ENCODE measurements at places on chromosomes 13 and 19.
A peak's percentile ranks its signal among the peaks of the same experiment; 100 is the strongest.

GRCh38 chr13:100075700-100076587, 12.9 kb upstream of the PCCA start:
- DNase-seq = peak; percentile 67

GRCh38 chr13:23715762-23716235, 145.6 kb downstream of the TNFRSF19 start:
- no peak for DNase-seq

- peak; percentile 68 for DNase-seq
These were observed 10.4 kb downstream of the GJB2 start for GRCh38 chr13:20182231-20182846.

DNA sequence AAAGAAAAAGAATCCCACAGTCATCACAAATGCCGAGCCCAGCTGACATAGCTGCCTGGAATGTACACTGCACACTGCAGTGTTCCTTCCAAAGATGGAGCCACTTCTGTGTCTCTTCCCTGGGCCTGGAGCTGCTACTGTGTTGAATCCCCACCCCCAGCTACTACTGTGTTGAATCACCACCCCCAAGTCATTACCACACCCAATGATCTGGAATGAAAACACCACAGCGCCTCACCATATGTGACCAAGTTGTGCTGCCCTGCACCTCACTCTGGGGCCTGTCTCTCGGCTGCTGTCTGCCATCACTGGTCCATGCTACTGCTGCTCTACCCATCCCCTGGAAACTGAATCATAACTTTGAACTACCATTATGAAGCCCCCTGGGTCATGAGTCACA, 861.2 kb downstream of the UQCRFS1 start:
- DNase-seq = no peak

DNA sequence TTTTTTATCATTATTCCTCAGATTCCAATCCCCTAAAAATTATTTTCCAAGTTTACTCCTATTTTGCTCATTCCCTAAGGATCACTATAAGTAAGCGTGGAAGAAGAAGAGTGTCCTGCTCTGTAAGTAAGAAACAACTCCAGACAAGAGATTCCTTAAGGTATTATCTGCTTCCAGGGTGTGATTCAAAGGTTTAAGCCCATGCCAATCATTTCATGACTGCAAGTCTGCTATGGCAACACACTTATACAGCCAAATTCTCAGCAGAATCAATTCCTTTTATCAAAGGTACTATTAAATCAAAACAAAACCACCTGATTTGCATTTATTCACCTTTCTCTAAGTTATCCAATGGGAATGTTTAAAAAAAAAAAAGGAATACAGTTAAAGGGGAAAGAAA, 43.7 kb downstream of the FOXO1 start:
- DNase-seq = no peak

DNA sequence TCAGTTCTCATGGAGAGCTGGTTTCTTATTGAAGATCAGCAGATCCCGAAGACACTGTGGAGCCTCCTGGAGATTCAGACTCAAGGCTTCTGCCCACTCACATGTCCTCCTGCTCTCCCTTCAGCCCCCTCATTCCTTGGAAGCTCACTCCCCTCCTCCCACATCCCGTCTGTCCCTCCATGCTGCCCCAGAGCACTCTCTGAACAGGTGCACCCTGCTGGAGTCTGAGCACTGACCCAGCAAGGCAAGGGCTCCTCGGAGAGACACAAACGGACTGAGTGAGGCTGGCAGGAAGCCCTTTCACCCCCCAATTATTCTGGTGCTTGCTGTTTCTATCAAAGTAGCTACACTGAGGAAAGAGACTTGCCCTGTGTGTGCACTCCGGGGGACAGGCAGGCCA, 374.0 kb downstream of the UQCRFS1 start:
- no peak for DNase-seq

DNA sequence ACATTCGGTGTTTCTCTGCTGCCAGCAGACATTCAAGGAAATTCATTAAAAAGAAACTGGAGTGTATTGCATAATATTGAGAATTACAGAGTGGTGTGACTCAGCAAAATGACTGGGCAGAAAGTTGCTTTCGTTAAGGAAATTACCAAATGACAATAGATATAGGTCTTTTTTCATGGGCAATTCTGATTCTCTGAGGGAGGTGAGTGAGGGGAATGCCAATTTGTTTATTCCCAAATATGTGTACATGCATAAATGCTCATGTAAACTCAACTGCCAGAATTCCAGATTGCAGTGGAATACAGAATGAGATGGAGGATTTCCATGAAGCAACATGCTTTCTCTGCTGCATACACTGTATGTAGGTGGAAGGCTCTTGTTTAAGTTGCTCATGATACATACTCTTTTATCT, 1730.1 kb downstream of the SLITRK5 start:
- peak; percentile 79 for DNase-seq

DNA sequence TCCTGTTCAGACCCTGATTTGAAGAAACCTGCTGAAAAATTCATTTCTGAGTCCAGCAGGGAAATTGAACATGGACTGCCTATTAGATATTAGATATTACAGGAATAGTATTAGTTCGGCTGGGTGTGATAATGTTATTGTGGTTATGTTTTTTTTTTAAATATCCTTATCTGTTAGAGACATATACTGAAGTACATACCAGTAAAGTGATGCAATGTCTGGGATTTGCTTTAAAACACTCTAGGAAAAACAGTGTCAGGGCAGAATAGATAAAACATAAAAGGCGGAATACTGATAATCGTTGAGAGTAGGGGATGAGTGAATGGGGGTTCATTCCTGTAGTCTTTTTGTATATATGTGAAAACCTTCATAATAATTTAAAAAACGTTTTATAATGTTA, 28.7 kb upstream of the AMER2 start:
- no peak for DNase-seq

- DNase-seq = no peak
These were observed 13.3 kb downstream of the TTYH1 start for GRCh38 chr19:54428323-54429175.

GRCh38 chr13:66040506-66040905, 1189.6 kb downstream of the PCDH9 start:
- no peak for DNase-seq

- no peak for DNase-seq
These were observed 14.8 kb downstream of the KCTD12 start for GRCh38 chr13:76871432-76871831.

DNA sequence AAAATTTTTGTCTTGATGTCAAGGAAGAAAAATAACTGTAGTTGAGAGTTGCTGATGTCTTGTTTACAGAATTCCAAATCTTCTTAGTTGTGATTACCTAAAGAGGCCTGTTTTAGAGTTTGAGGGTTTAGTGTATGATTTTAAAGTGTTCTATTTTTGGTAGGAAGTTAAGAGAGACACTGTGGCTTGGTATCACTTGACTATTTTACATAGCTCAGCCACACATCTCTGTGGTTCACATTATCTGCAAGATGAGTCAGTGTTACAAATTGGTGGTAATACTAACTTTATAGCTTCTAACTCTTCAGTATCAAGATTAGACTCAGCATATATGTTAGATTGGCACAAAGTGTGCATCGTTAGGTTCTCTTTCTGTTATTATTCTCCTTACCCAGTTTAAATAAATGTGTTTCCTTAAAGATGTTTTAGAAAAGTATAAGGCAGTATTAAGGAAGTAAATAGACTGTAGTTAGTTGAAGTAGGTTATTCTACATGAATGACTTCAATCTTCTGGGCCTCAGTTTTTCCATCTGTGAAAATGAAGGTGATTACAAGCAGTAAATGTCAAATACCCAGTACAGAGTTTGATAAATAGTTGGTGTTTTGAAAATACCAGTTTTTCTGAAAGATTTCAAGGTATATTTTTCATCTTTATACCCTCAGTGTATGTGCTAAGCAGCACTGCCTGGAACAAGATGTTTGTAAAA, 33.4 kb downstream of the COG6 start:
- DNase-seq = no peak

- DNase-seq = no peak
These were observed 15.4 kb upstream of the NOP53 start for GRCh38 chr19:47729799-47730520.

DNA sequence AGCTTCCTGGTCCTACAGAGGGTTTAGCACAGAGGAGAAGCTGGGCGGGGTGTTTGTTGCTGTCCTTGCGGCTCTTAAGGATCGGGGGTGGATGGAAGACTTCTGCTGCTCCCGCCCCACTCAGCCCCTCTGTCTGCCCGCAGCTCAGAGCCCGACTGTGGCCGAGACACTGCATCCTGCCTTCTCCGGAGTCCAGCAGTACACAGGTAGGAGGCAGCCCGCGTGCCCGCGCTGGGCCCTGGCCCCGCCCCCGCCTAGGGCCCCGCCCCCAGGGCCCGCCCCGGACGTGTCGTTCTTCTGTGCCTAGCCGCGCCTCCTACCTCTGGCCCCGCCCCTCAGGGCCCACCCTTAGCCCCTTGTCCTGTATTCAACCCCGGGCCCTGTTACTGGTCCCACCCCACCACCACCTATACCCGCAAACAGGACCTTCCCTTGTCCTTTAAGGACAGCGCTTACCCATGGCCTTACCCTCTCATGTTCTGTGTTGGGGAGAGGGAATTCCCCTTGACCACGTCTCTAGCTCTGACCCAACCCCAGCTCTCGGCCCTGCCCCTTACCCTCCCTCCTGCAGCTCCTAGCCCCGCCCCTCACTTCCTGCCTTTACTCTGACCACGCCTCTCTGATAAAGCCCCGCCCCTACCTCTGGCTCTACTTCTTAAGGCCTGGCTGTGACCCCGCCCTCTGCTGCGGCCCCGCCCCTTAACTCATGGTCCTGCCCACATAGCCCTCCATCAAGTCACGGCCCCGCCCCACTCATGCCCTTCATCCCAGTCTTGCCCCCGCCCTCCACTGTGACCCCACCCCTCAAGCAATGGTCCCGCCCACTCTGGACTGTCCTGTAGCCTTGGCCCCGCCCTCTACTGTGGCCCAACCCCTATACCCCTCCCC, 60.5 kb downstream of the CELF5 start:
- no peak for DNase-seq

DNA sequence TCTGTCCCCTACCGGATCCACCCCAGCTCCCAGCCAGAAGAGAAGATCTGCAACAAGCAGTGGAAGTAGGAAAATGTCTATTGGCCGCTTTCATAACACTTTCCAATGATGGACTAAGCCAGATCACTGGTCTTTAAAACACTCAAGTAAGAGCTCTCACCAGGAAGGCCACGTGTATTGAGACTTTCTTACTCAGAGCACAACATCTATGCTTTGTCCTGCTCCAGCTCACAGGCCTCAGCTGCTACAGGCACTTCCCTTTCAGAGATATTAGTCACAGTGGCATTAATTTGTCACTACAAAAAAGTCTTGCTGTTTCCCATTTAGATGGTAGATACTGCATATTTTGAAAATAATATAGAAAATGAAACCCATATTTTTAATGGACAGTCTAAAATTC, 164.2 kb downstream of the ABCC4 start:
- no peak for DNase-seq

- peak; percentile 71 for DNase-seq
These were observed 19.2 kb downstream of the RCN3 start for GRCh38 chr19:49546825-49547565.

Data from AML-193 (cell line).